ENCODE measurements at places on chromosomes 4 and X.

- no peak for DNase-seq
These were observed 81.3 kb upstream of the TSPAN5 start for GRCh38 chr4:98739751-98740150.

- no peak for DNase-seq
These were observed 339.5 kb downstream of the DHX15 start for GRCh38 chr4:24244663-24245490.

- DNase-seq: no peak
These were observed 181.7 kb upstream of the DDX53 start for GRCh38 chrX:22818061-22818460.

- no peak for DNase-seq
These were observed 80.1 kb downstream of the HDAC8 start for GRCh38 chrX:72492499-72492898.

DNA sequence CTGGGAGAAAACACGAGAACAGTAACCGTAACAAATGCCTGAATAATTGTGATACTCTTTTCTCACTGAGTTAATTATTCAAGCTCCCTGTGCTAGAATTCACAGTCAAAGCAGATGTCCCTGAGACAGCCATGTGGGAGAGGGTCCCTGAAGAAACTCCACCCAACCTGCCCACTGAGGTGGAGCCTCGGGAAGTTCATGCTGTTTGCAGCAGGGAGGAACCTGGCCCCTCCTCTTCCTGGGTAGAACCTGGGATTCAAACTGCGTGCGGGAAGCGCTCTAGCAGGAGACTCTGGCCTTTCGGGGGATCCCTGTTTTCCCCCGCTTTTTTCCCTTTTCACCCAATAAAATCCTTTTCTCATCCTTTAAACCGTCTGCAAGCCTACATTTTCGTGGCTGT is 20.2 kb upstream of the RHOH start:
- no peak for DNase-seq

GRCh38 chr4:86019906-86020305 is 339.9 kb downstream of the MAPK10 start:
- DNase-seq: peak; percentile 42

DNA sequence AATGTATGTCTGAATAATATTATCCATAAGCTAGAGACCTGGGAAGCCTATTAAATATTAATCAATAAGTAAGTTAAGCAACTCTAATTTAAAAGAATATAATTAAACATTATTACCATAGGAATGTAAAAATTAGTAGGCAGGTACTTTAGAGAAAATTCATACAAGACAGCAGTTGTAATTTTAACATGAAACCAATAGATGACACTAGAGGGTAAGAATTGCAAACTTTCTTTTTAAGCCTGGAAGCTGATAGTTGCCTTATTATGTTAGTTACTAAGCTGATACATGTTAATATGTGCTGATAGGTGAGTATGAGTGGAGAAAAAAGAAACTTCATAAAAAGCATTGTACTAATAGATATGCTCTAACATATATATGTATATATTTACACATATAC is 1157.4 kb downstream of the FAM133A start:
- no peak for DNase-seq

DNA sequence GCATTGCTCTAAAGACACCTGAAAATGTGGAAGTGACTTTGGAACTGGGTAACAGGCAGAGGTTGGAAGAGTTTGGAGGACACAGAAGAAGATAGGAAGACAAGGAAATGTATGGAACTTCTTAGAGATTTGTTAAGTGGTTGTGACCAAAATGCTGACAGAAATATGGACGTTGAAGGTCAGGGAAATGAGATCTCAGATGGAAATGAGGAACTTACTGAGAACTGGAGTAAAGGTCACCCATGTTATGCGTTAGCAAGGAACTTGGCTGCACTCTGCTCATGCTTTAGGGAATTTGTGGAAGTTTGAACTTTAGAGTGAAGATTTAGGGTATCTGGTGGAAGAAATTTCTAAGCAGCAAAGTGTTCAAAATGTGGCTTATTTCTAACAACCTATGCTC is 99.4 kb downstream of the FAM13A start:
- no peak for DNase-seq

DNA sequence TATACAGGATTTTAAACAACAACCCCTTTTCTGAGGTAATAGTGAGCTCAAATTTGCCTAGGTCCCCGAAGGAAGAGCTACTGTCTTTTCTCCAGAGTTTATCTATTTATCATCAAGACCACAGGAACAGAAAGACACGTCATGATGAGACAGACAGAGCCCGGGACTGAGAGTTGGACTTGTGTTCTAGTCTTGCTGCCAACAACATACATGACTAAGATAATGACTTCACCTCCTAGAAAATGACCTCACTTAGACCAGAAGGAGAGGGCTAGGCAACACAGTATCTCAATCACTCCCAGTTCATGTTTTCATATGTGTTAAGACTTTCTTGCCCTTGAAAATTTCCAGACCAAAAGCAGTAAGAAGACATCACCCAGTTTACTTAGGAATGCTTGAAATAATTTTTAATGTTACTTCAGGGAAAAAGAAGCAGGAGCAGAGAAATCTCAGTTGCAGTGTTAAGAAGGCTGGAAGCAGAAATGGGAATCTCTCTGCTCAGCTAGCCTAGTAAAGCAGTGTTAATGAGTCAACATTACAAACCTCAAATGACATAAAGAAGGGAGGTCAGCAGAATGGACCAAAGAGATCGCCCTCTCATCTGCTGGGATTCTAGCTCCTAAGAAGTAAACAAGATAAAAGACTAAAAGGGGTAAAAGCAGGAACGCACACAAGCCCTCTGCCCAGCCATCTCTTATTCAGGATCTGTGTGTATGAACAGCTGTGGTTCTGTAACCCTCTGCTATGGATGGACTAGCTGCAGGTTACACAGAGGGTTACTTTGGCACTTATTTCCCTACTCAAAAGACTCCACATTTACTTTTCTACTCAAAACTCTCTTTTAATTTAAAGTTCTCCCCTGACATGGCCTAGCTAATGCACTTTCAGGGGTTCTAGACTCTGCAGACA is 24.8 kb downstream of the PDGFC start:
- peak; percentile 91 for DNase-seq

DNA sequence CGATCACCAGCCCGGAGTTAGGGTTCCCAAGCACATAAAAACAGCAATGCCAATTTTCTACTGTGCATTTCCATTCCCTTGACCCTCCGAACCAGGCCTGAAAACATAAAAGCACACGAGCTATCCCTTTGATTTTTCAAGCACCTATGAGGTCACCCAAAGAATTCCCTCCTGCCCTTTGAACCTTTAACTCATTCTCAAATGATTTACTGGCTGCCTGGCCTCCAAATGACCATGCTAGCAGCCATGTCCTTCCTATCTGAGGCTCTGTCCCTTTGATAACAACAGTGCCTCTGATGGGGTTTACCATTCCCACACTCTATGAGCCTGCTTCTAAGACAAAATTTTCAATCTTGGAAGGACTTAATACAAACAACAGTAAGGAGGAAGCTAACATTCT is 15.2 kb downstream of the SHROOM4 start:
- no peak for DNase-seq

DNA sequence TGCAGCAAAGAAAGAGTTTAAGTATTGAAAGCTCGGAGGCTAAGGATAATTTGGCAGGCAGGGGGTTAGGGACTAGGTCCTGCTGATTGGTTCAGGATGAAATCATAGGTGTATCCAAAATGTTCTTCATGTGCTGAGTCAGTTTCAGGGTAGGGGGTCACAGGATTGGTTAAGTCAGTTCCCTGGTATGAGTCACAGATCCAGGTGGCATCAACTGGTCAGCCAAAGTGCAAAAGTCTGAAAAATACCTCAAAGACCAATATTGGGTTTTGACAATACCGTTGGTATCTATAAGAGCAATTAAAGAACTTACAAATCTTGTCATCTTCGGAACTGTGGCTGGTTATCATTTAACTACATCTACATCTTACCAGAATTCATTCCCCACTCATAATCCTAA is 25.6 kb upstream of the PRDM8 start:
- DNase-seq: no peak

- peak; percentile 72 for DNase-seq
These were observed 93.2 kb downstream of the KDR start for GRCh38 chr4:55032179-55032578.

DNA sequence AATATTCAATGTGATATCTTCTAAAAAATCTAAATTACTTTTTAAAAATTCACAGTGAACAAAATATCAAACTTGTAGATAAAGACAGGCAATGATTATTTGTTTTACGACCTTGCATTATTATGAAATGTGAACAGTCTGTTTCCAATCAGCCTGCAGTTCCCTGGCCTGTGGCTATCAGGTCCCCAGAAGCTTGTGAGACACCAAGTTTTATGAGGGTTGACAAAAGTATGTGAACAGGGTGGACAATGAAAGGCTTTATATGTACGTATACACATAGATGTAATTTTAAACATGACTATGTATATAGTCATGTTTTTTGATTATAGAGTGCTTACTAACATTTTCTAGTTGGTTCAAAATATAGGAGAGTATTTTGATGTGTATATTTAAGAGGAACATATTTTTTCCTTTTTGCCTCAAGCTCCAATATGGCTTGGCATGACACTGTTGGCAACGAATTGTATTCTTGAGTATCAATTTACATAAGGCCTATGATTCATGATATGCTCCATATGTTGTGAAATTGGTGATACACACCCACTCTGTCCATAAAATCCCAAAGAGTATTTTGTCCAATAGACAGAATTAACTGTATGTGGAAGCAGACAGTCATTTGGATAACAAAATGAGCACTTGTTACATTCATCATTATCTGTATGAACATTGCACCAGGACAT is 55.7 kb downstream of the BTC start:
- no peak for DNase-seq

DNA sequence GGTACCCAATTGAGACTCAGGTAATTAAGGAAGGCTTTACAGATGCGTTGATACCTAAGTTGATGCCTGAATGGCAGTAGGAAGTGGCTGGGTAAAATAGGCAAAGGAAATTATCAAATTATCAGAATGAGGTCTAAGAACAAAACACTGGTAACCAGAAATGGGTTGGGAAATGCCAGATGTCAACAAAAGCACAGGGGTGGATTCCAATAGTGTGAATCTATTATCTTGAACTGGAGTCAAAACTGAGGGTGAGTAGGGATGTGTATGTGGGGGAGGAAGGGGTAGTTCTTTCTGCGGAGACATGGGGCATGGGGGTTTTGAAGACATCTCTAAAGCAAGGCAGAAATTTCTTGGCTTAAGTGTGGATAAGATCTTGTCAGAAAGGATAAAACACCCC is 16.0 kb upstream of the SEPTIN6 start:
- DNase-seq: no peak

DNA sequence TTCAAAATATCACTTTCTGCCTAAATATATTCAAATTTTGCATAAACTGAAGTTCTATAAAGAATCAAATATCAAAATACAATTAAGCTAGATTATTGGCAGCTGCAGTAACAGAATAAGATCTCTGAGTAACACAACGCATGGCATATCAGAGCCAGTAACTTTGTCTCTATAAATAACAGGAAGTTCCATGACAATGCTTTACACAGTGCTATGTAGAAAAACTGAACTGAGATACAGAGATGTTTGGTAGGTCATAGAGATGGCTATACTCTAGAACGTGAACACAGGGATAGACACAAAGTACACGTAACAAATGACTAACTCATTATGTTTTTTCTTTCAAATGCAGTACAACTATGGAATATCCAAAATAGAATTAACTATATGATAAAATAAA is 18.2 kb downstream of the UBE2D3 start:
- no peak for DNase-seq

DNA sequence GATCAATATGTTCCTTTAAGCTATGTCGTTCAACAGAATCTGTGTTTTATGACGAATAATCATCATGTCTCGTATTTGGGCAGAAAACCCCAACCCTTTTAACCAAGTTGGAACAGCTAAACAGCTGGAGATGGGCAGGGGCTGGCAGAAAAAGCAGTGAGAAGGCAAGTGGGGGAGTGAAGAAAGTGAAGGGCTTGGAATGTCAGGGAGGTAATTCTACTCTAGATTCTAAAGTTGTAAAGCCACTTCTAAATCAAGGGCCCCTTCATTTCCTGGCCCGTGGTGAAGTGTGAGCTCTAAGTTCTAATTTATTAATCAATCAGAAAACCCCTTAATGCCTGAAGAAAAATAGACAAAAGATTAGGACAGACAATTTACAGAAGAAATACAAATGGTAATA is 20.4 kb downstream of the SASH3 start:
- no peak for DNase-seq

DNA sequence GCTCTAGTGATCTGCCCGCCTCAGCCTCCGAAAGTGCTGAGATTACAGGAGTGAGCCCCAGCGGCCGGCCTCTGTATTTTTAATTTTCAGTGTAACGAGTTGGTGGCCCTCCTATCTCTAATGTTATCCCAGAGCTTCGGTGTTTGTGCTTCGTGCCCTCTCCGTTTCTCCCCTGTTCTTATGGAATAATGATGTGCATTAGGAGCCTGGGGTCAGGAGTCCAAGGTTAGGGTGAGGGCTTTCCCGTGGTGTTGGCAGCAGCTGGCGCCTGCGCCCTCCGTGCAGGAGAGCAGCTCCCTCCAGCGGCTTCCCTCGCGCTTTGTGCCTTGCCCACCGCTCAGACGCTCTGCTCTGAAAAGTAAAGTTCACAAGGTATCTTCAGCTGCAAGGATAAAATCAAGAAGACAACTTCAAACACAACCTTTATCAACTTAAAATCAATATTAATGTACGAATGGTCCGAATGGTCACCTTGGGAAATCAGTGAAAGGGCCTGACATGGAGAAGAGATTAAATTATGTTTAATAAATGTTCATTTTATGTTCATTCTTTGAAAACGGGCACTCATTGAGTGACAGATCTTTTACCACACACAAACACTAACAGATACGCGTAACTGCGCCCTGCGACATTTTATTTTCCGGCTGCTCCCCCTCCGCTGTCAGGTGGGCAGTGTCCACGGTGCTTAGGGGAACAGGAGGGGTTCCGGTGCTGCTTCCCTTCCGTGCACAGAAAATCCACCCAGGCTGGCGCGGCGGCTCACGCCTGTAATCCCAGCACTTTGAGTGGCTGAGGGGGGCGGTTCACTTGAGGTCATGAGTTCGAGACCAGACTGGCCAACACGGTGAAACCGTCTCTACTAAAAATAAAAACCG is 62.4 kb downstream of the TRAPPC11 start:
- no peak for DNase-seq

- peak; percentile 37 for DNase-seq
These were observed 280.9 kb downstream of the ARAP2 start for GRCh38 chr4:35963383-35963782.

DNA sequence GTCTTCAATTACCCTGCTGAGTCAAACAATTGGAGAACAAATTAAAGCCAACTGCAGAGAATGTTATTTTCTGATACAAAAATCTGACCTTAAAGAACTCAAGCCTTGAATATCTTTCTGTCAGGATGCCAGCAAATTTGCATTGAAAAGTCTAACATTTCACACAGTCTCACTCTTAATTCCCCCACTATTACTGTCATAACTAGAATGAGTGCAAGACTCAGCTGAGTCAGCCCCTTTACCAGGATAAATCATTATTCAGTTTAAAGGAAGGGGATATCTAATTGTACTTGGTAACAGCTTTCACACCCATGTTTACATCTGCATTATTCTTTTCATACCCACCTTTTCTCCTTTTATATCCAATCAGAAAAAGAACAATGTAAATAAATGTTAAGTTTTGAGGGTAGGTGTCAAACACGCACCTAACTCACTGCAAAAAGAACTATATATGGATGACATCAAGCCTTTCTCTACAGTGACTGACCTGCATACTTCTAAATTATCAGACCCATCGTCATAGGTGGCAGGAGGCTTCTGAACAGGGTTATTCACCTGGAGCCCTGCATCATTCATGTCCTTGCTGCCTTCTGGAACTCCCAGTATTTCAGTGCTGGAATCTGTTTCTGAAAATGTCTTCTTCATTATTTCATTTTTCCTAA is 117.4 kb downstream of the TMA16 start:
- no peak for DNase-seq
